ENCODE measurements at places on chromosomes 12 and 14. TPM values are rescaled to one million over a fixed set of nuclear protein-coding genes. Genes with fewer than 3 reads are reported as not detected.
A peak's percentile ranks its signal among the peaks of the same experiment; 100 is the strongest.

The CD163L1 gene
- 16.0 TPM for total RNA-seq

- no peak for DNase-seq
These were observed 10.7 kb upstream of the LHX5 start for GRCh38 chr12:113482334-113482733.

The PPM1H gene
- total RNA-seq = 1.3 TPM

- DNase-seq = no peak
These were observed 6.2 kb downstream of the ANGEL1 start for GRCh38 chr14:76806446-76806845.

DNA sequence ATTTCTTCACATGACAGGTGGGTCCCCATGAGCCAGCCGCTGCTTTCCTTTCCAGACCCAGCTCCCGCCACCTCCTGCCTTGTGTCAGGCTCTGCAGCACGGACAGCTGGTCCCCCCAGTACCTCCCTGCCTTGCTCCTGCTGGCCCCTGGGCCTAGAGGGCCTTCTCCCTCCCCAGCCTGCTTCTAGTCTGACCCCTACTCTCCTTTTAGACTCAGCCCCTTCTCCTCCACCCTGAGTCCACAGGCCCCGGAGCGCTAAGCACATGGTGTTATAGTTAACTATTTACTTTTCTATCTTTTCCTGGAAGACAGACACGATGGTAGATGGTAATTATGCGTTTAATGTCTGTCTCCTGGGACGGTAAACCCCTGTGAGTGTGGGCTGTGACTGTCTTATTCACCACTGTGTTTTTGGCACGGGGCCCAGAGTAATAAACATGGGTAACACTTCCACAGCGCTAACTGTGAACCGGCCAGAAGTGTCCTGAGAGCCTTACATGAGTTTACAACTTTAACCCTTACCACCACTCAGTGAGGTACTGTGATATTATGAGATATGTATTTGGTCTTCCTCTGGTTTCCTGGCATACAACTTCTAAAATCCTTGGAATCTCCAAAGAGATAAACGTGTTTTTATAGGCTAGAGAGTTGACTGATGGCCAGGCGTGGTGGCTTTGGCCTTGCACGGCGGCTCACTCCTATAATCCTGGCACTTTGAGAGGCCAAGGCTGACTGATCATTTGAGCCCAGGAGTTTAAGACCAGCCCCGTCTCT lies 41.2 kb downstream of the DGLUCY start:
- peak; percentile 32 for DNase-seq

The TTC6 gene
- 0.13 TPM for total RNA-seq

DNA sequence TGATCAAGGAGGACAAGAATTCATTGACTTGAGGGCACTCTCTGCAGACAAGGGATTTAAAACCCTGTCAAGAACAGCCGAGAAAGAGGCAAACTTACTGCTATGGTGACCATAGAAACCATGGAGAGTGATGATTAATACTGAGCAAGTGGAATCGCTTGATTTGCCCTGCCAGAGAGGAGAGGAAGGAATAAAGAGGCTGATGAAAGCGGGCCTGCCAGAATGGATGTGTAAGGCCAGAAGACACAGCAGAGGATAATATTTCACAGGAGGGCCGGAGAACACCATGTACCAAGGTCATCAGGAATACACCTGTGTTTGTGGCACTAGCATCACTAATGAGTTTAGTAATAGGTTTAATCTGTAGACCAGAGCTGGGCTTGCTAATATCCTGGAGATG lies 221.8 kb upstream of the DCN start:
- DNase-seq = no peak

The CYP27B1 gene
- 0.39 TPM for total RNA-seq

The TMEM229B gene
- total RNA-seq = 1.1 TPM

DNA sequence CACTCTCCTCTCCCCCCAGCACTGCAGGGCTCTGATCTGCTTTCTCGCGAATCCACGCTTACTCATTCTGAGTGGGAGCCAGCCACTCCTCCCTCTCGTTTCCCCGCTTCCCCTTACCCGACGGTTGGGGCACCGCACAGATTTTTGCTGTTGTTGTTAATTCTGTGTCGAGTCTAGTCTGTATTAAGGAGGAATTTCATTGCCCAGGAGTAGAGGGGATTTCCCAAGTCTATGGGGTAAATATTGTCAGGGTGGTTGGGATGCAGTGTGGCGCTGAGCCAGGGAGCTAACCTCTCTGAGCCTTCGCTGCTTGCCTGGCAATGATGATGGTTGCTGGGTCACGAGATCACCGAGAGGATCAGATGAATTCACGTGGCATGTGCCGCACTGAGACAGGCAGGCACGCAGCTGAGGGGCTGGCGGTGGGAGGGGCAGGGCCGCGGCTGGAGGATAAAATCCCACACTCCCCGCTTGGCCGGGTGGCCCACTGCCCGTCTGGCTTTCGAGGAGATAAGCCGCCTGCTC lies 18.5 kb downstream of the NCOR2 start:
- peak; percentile 89 for DNase-seq

The DDX55 gene
- 8.6 TPM for total RNA-seq

- DNase-seq = peak; percentile 77
These were observed 75.2 kb upstream of the TMCC3 start for GRCh38 chr12:94725375-94726168.

GRCh38 chr12:109018296-109018695 lies 2.6 kb downstream of the SVOP start:
- no peak for DNase-seq

GRCh38 chr12:93483151-93483807 lies 16.0 kb downstream of the MRPL42 start:
- DNase-seq = no peak

The GSC gene
- total RNA-seq = not detected

DNA sequence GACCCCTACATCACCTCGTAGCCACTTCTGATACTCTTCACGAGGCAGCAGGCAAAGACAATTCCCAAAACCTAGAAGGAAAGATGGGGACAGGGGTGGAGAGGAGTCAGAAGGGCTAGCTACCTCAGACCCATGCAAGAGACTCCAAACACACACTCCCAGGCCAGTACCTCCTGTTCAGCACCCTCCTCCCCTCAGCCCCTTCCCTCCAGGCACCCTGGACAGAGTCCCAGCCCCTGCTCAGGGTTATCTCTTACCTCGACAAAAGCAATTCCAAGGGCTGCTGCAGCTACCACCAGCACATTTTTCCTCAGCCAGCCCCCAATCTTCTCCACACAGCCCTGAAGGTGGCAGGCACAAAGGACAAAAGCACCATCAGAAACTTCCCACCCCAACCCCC lies 3.3 kb downstream of the CD63 start:
- no peak for DNase-seq

GRCh38 chr12:4621511-4621910 lies 27.3 kb downstream of the AKAP3 start:
- DNase-seq = no peak

DNA sequence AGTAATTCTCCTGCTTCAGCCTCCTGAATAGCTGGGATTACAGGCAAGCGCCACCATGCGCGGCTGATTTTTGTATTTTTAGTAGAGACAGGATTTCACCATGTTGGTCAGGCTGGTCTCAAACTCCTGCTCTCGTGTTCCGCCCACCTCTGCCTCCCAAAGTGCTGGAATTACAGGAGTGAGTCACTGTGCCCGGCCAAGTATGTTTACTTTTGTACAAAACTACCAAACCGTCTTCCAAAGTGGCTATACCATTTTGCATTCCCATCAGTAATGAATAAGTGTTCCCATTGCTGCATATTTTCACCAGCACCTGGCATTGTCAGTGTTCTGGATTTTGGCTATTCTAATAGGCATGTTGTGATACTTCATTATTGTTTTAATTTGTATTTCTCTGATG lies 8.4 kb upstream of the KRT6A start:
- no peak for DNase-seq

- no peak for DNase-seq
These were observed 3.8 kb upstream of the DIO2 start for GRCh38 chr14:80215081-80215480.

DNA sequence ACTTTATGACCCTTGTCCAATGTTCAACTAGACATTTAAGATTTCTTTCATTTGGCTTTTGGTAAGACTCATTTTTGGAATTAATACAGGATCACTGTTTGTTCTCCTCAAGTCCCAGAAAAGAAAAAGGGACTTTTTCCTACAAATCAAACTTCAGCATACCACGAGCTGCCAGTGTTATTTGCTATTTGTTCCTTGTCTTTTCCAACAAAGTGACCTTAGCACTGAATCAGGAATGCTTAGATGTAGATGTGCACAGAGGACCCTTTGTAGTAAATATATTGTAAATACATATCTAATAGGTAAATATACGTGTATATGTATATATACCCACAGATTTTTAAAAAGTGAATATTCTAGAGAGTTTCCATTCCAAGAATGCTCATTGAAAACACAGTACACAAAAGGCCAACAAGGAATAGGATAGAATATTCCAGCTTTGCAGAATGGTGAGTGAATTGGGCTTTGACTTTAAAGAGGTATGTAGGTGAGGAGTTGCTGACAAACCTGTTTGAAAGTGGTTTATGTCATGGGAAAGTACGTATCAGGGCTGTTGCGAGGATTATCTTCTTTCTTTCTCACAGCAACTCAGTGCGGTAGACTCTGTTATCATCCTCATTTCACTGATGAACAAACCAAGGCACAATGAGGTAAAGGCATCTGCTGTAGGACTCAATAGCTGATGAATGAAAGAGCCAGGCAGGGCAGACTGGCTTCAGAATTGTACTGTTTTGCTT lies 65.0 kb downstream of the HMGA2 start:
- DNase-seq = no peak

GRCh38 chr12:50246197-50246865 lies 37.0 kb downstream of the LIMA1 start:
- no peak for DNase-seq

GRCh38 chr12:100128512-100128908 lies 14.2 kb downstream of the BLTP3B start:
- no peak for DNase-seq

- DNase-seq = peak; percentile 53
These were observed 44.1 kb downstream of the PITPNM2 start for GRCh38 chr12:123106640-123107359.

All from dermis microvascular lymphatic vessel endothelial cell (primary cell).